ENCODE measurements at places on chromosomes 2 and 18.

DNA sequence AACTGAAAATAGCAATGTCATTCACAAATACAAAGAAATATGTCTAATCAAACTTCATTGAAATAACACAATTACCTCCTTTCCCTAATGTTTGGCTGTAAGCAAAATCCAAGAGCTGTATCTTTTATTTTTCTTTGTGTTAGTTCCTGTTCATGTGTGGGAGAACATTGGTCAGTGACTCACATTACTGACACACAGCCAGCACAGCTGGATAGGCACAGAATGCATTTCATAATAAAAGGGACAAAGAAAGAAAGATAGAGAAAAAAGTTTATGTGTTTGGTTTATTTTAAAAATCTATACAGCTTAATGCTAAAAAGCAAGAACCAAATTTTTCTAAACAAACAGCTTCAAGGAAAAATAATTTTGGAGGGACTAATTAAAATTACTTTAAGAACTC, 185.6 kb upstream of the COL3A1 start:
- DNase-seq, result no peak

DNA sequence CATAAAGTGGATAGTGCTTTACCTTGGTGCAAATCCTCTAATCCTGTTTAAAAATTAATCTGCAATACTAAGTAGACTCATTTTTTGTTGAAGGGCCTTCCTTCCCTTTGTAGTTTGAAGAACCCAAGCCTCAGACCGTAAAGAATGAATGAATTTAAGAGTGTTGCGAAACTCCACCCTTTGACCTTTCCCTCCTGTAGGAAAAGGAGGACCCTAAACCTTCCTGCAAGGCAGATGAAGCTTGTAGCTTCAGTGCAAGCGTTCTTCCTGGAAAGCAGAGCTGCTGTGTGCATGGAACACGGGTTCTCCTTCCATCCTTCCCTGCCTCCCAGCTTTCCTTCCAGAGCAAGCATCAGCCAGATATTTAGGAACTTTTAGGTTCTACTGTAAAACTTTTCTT, 1.7 kb downstream of the IMPA2 start:
- DNase-seq, result no peak

- DNase-seq, result no peak
These were observed 23.0 kb upstream of the MSGN1 start for GRCh38 chr2:17793296-17793695.

DNA sequence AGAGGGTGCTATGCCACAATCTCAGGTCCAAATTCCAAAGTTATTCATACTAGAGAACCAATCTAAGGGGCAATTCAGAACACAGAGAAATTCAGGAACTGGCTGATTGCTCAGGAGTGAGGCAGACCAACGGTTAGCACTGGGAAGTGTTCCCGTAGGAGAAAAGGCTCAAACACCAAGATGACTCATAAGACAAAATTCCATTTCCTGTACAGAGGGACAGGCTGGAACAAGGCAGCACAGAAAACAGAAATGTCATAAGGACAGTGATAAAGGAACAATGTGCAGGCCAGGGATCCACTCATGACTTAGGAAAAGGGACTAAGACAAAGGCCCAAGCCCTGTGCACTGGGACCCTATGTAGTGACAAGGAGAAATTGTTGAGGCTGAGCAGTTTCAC, 54.2 kb downstream of the PDE1A start:
- DNase-seq, result no peak

DNA sequence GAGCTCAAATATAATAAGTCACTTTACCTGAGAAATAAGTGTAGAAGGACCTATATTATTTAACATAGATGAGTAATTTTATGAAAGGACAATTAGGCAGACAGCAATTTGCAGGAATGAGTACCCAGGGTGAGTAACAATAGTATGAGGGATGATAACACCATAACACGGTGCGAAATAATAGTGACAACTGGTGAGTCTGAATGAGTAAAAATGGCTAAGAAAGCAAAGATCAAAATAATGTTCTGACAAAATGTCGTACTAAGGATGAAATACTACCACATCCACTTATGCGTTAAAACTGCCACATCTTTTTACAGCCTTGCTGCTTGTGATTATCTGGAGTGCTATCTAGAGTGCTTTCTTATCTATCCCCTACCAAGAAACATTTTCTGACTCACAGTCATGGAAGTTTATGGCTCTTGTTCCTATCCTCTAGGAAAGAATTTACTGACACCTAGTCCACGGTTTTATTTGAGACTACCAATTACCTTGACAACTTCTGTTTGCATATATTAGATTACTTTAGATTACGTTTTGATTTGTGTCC, 929.7 kb downstream of the LRP1B start:
- DNase-seq, result no peak

- DNase-seq, result no peak
These were observed 849.1 kb downstream of the CNTNAP5 start for GRCh38 chr2:124874219-124874618.

DNA sequence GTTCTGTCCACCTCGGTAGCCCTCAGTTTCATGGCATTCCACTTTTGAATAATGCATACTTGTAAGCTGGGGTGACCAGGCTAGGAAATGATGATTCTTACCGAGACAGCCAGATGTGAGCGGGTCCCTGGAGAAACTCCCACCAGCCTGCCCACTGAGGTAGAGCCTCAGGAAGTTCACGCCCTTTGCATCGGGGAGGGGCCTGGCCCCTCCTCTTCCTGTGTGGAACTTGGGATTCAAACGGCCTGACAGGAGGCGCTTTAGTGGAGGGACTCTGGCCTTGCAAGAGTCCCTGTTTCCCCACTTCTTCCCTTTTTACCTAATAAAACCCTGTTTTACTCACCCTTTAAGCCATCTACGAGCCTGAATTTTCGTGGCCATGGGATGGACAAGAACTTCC, 44.6 kb downstream of the MRO start:
- DNase-seq, result no peak

GRCh38 chr2:595831-596592, 81.2 kb downstream of the TMEM18 start:
- no peak for DNase-seq

DNA sequence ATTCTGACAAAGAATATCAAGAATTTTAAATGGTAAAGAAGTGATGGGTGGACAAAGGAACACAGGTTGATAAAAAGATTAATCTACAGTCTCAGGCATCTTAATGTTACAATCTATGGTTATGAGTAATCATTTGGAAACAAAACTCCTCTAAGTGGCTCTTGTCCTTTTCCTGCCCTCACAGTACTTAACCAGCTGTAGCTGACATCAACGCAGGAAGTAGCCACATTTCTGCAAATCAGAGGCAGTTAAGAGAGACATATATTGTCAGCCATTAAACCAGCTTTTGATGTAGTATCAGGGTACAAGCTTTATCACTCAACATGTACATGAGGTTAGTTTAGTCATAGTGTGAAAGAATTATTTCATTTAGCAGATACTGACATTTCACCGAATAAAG, 244.6 kb downstream of the NR4A2 start:
- no peak for DNase-seq

- DNase-seq, result no peak
These were observed 397.9 kb downstream of the NYAP2 start for GRCh38 chr2:225797394-225797793.

DNA sequence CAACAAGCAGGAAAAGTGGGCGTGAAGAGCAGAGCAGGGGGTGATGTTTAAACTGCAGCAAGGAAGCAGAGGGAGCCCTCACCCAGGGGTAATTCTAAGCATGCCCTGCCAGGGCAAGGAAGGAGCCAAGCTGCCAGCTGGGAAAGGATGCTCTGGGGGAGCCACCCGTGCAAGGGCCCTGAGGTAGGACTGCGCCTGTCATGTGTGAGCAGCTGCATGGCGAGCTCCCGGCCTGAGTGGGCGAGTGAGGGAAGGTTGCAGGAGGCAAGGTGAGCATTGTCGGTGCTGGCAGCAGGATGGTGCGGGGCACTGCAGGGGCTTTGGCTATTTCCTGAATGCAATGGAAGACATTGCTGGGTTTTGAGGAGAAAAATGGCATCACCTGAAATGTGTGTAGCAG, 107.2 kb downstream of the COPS8 start:
- DNase-seq, result no peak

GRCh38 chr2:10985260-10985659, 73.5 kb downstream of the KCNF1 start:
- DNase-seq, result no peak

DNA sequence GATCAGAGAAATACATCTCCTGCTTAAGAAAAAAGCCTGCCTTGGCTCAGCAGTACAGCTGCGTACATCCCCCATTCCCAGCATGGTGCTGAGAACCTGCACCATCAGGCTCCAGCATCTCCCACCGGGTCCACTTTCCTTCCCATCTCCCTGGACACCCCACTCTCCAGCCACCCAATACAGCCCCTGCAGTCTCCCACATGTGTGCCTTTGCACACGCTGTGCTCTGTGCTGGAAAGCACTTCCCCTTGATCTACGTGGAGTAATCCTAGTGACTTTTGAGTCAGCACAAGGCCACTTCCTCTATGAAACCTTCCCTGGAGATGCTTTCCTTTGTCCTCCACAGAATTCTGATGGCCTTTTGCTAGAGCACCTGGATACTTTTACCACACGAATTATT, 17.0 kb downstream of the STAT1 start:
- no peak for DNase-seq

DNA sequence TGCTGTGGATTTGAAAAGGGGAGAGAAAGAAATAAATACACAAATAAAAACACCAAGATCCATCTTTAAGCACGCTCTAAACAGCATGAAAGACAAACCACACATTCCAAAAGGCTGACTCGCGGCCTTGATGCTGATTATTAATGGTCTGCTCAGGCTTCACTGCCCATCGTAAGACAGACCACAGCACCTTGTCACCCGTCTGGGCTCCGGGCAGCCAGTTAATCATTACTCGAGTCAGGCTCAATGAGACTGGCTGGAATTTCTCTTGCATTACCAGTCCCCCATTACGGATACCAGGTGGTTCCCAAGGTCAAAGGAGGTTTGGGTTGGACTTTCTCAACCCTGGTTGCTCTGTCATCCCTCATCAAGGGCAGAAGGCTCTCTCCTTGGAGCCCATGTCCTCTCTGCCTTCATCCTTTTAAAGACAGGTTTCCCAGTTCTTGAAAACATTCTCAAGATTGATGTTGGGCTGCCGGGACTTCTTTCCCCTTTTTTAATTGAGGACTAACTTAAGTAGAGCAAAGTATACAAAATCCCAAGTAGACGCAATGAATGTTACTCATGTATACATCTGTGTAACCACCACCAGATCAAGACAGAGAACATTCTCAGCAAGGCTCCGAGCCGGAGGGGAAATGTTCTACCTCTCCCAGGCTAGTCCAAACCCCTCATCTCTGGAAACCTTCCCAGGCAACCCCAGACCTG, 8.1 kb downstream of the SMAD7 start:
- DNase-seq, result no peak

GRCh38 chr2:232339121-232340081, 39.1 kb upstream of the ALPP start:
- DNase-seq, result no peak

DNA sequence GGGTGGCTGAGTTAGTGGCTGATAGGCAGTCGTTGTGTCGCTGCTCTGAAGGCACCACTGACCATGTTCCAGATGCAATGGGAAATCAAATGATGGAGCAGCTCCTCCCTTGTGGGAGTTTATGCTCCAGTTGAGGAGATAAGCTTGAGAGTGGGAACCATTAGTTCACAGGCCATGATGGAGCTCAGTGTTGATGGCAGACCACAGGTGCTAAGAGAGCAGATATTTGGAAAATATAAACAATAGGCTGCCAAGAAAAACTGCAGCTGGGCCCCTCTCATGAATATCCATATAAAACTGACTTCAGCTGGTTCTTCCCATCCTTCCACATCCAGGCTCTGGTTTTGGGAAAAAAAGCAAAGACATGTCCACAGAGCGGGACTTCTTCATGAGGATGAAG, 63.1 kb downstream of the EPAS1 start:
- no peak for DNase-seq

GRCh38 chr2:70891572-70892357, 43.9 kb upstream of the ATP6V1B1 start:
- no peak for DNase-seq

- no peak for DNase-seq
These were observed 2.5 kb upstream of the SH3RF3 start for GRCh38 chr2:109126501-109126860.

GRCh38 chr2:48530033-48530811, at the start of gene STON1:
Gene STON1, plus strand, starts transcription at chr2:48530154. Its CDS starts 50,480 bp downstream, at chr2:48580634.
- DNase-seq, result no peak

GRCh38 chr2:184308706-184309105, 289.6 kb upstream of the ZNF804A start:
- no peak for DNase-seq

GRCh38 chr2:109690822-109691541, 76.8 kb downstream of the SOWAHC start:
- DNase-seq, result no peak

- no peak for DNase-seq
These were observed 145.4 kb upstream of the SPOPL start for GRCh38 chr2:138356178-138356577.

DNA sequence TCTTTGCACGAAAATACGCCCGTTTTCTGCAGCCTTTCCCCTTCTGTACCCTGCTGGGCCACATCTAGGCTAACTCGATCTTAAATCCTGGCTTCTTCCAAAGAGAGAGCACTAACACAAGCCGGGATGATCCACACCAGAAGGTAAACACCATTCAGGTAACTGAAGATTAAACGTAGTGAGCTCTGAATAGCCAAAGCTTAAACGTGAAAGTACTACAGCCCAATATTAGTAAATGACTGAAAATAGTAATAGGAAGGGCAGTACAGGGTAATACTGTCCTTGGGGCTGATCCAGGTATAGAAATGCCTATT, 422 bp upstream of the MRPL53 start:
- no peak for DNase-seq

- DNase-seq, result no peak
These were observed 17.7 kb upstream of the ATG16L1 start for GRCh38 chr2:233233618-233234230.

- DNase-seq, result no peak
These were observed 303.4 kb downstream of the TCF4 start for GRCh38 chr18:55284614-55285013.

DNA sequence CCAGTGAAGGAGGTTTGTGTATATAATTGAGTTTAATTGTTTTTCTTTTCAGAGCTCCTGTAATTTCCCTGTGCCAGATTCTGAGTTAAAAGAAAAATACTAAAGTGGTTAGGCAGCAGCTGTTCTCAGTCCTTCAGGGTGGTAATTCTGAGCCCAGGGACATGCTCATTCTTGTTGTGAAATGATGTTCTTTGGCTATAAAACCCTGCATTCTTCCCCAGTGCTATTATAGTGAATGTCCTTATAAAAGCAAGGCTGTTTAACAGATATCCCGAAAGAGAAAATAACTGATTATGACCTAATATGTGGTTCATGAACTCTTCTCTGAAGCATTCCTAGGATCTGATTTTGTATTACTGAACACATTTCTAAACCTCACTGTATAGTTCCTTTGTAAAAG, 34.0 kb downstream of the ADAM23 start:
- DNase-seq, result no peak

DNA sequence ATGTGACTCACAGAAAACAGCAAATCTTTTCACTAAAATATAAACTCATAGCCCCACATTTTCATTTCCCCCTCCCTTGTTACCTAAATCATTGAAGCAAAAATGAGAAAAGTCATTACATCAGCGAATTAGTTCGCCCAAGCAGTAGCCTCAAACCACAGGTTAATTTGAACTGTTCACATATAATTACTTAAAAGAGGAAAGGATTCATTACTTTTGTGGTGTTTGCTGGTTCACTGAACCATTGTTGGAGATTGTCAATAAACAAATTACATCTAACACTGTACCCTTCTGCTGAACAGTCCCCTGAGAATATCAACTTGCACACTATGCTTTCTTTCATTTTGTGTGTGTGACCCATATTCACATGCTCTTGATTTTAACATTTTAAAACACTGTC, 238.7 kb downstream of the ERBB4 start:
- no peak for DNase-seq

GRCh38 chr2:37623971-37624900, 47.2 kb downstream of the CDC42EP3 start:
- no peak for DNase-seq
